ENCODE measurements at places on chromosomes 5 and 9.

GRCh38 chr5:126562823-126563222, 32.2 kb downstream of the ALDH7A1 start:
- DNase-seq, result no peak

- no peak for DNase-seq
These were observed 56.5 kb upstream of the NREP start for GRCh38 chr5:111813537-111813936.

- no peak for DNase-seq
These were observed 104.1 kb downstream of the TSSK1B start for GRCh38 chr5:113330533-113331208.

DNA sequence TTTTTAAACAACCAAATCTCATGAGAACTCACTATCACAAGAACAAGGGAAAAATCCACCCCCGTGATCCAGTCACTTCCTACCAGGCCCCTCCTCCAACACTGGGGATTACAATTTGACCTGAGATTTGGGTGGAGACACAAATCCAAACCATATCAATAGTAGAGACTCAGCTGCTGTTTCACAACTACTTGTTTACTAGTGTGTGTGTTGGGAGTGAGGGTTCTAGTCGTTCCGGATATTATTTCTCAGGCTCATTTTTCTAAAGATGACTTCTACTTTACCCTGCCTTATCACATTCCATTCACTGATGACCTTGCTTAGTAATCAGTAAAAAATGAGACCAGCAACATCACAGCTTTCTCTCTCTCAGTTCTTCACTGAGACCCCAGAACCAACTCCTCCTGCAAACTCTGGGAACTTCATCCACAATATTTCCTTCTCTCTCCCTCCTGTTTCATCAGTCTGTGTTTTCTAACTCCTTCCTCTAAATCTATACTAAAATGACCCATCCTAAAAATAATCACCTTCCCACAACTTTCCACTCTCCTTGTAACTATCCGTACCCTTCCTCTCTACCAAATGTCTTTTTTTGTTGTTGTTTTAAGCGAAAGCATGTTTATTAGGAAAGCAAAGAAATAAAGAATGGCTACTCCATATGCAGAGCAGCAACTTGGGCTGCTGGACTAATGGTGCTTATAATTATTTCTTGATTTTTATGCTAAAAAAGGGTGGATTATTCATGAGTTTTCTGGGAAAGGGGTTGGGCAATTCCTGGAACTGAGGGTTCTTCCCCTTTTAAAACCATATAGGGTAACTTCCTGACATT, 121.5 kb upstream of the SPRY4 start:
- no peak for DNase-seq

GRCh38 chr5:38029397-38030065, 189.7 kb upstream of the GDNF start:
- no peak for DNase-seq

GRCh38 chr5:14700478-14701436, 36.2 kb downstream of the OTULIN start:
- DNase-seq, result no peak

DNA sequence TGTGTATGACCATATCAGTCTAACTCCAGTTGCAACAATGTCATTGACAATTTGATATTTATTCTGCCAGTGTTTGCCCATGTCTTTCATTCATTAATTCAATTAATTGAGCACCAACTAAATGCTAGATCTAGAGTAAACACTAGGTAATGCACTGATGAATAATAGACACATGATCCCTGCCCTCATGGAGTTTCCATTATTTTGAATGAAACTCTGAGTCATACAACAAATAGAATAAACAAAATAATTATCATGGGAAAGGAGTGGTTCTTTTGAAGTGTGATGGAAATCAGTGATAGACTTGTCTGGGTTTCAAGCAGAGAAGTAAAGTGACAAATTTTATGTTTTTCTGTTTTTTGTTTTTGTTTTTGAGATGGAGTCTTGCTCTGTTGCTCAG, 4.6 kb downstream of the ARHGEF37 start:
- DNase-seq, result no peak

DNA sequence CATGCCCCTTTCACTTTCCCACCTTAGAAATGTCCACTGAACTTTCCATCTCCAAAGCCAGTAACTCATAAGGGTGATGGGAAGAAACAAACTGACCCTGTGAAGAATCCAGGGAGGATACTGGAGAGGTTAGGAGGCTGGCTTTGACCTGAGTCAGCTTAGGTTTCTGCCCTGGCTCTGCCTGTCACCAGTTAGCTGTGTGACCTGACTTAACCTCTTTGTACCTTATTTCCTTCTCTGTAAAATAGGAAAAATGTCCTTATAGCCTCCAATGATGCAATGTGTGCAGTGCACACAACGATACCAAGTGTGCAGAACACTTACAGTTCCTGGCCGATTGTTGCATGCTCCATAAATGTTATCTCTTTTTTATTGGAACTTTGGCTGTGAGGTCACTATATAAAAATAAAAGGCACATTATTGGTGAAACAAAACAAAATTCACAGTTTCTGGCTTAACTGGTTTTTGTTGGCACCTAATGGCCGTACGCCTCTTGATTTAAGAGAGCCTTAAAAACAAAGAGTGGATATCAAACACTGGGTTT, 37.8 kb downstream of the GABRP start:
- no peak for DNase-seq

GRCh38 chr5:72587661-72588308, 80.6 kb upstream of the ZNF366 start:
- no peak for DNase-seq

DNA sequence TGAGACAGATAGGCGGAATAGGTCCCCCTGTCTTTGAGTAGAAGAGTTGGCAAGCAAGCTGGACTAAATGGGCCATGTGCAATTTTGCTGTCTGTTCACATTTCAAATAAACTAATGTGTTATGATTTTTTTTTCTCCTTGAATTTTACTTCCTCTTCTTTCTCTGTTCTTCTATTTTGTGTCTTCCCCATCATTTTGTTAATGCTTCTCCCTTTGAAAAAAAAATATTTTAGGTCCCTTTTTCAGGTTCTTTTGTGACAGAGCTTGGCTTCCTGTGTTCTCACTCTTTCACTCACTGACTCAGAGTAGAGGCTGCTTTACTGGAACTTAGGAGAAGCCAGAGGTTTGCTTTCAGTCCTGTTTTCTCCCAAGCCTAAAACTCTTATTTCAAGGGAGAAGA, 48.1 kb downstream of the PTCD2 start:
- DNase-seq, result no peak

DNA sequence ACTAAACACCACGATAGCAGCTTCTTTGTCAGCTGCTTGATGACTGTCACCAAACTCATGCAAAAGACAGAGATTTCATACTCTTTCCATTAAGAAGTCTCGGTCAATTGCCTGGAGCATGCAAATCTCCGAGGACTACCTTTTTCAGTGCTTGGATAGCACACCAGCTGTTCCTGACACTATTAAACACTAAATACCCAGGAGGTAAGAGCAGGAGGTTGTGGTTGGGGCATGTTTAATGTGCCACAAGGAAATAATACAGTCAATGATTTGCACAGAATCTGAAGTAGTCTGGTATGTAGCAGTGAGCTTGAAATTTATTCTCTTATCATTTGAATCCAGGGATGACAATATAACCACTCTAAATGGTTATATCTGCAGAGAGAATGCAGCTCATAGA, 996.2 kb downstream of the CDH12 start:
- DNase-seq, result no peak

- DNase-seq, result no peak
These were observed 120.6 kb downstream of the TTLL11 start for GRCh38 chr9:121972501-121972981.

DNA sequence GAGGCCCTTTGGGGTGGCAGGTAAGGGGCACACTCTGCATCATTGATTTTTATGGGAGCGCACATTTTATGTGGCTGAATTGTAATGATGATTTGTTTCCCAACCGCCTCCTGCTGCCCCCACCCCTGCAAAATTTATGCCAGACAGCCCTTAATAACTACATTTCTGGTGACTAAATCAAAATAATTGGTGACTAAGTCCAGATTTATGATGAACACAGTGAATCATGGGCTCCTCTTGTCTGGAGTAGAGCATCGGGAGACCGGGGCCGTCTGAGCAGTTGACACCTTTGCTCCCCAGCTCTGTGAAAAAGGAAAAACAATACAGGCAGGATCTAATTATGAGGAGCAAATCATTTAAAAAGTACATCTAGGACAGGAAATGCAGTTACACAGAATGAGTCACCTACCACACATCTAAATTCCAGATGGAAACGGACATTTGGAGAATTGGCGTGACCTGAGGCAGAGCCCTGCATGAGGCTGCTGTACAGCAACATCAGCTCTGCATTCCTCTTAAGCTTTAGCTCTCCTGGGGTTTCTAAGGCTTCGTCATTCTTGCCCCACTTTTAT, 58.9 kb downstream of the DOCK2 start:
- no peak for DNase-seq

- no peak for DNase-seq
These were observed 51.4 kb downstream of the ROR2 start for GRCh38 chr9:91898451-91899218.

DNA sequence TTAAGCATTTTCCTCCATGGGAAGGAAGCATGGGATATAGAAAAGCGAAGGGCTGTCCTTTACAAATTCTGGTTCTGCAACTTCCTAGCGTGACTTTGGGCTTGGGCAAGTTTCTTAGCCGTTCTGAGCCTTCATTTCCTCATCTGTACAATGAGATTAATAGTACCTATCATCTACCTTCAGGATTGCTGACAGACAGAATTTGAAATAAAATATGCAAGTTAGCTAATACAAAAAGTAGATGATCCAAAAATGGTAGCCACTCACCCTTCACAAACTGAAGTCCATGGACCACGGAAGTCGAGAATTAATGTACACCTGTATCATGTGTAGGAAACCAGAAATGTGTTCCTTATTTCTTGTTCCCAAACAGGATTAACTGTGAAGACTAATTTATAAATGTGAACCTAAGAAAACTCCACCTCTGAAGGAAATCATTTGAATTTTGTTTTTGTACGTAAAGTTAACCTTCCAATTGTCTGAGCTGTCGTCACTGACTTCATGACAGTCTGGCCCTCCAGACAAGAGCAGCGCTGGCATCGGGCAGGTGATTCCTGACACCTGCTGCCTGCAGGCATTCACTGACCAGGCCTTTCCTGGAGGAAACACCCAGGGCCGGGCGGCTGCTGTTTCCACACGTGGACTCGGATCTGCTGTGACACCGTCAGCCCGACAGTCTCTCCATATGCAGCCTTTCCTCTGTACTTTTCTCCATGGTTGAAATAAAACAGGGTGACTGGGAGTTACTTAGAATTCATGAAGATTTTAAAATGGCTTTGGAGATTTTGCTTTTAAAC, 63.4 kb downstream of the PSMB7 start:
- DNase-seq, result no peak

DNA sequence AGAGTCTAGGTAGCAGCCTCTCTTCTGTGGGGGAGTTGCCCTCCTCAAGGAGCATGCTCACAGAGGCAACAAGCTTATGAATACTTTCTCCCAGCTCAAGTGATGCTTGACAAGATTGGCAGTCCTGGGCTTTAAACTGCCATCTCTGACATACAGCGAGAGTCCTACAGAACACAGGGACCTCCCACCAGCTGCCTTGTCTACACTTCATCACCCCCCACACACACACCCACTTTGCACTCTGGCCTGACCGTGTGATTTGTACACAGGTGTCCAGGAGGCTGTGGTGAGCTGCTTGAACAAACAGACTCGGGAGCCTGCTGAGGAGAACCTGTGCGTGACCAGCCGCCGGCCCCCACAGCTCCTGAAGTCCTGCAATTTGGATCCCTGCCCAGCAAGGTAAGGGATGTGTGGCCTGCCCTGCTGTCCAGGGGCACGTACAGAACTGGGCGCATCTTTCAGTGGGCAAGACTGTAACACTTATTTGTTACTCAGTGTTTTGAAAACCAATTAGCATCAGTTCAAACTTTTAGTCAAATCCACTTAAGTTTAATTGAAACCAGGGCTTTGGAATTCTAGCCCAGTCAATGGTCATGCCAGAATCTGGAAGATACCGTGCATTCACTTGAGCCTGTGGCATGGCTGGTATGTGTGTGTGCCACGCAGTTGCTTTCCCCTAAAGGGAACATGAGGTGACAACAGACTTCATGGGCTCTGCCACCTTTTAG, 247.5 kb downstream of the ADAMTSL1 start:
- no peak for DNase-seq

DNA sequence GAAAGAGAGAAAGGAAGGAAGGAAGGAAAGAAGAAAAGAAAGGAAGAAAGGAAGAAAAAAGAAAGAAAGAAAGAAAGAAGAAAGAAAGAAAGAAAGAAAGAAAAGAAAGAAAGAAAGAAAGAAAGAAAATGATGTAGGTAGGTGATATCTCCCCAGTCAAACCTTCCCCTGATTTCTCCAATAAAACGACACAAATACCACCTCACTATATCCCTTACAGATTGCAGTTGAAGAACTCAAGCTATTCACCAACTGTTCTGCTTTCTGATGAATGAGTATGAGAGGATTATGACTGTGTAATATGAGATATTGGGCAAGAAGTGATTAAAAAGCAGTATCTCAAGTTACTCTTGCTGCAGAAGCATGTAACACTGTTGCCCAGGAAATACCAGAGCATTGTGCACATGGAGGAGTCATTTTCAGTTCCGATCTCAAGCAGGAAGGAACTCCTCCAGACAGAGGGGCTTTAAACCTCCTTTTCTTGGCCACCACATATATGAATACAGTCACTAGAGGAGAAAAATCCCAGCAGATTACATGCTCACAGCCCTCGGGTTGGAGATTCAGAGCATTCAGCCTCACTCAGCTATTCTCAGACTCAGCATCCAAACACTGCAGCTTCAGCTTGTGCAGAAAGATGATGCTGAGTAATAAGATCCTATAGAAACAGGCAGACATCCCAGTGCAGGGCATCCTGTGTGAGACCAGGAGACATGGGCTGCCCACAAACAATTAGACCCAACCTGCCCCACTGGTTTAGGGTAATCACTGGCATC, 61.4 kb downstream of the UGCG start:
- DNase-seq, result no peak

GRCh38 chr5:56148453-56148971, 84.6 kb downstream of the ANKRD55 start:
- DNase-seq, result no peak

DNA sequence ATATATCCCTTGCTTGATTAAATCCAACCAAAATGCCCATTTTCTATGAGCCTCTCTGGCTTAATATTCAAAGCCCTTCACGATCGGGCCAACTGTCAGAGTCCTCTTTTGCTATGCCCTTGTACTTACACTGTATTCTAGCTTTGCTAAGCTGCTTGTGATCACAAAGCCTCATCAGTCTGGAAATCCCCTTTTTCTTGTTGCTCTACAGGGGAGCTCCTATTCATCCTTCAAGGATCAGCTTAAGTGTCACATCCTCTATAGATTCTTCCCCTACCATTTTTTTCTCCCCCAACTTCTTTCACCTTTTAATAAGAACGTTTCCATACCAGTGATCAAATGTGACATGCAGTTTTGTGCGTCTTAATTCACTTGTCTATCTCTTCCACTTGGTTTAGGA, 450.4 kb upstream of the CHD1 start:
- DNase-seq, result no peak

DNA sequence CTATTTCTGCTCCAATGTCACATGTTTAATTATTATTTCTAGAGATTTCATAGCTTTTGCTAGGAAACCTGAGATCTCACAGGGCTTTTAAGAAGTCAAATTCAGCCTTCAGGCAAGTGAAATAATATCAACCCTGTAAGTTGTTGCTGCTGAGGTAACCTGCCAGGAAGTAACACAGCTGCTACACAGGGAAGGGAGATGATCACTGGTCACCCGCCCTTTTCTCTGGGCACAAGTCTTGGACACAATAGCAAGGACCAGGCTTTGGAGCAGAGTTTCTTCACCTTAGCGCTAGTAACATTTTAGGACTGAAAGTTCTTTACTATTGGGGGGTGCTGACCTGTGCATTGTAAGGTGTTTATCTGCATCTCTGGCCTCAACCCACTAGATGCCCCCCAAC, 50.1 kb downstream of the PTTG1 start:
- no peak for DNase-seq

GRCh38 chr9:7053903-7054302, 296.1 kb downstream of the KDM4C start:
- DNase-seq, result no peak
